ENCODE measurements at places on chromosomes 2 and 18.

GRCh38 chr2:120678926-120679325 is 56.7 kb upstream of the GLI2 start:
- DNase-seq = no peak

DNA sequence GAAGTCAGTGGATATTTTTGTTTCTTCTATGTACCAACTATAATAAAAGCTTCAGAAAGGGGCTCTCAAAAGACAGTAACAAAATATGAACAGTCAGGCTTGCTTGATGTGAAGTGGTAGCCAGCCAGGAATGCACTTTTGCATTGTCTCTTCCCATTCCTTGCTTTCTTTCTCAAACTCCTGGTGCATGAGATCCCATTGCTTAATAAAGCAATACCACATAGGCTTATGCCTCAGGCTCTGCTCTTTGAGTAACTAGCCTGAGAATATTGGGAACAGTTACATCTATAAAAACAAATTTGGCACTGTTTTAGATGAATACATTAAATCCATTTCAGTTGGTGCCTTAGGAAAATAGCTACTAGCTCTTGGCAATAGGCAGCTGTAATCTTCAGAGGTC is 62.6 kb upstream of the ST6GAL2 start:
- no peak for DNase-seq

- no peak for DNase-seq
Measured at GRCh38 chr2:150978053-150978452, 283.6 kb downstream of the RBM43 start.

- peak; percentile 77 for DNase-seq
Measured at GRCh38 chr2:43133708-43134570, 92.5 kb downstream of the ZFP36L2 start.

GRCh38 chr2:160836755-160837154 is 323.5 kb upstream of the TANK start:
- no peak for DNase-seq

DNA sequence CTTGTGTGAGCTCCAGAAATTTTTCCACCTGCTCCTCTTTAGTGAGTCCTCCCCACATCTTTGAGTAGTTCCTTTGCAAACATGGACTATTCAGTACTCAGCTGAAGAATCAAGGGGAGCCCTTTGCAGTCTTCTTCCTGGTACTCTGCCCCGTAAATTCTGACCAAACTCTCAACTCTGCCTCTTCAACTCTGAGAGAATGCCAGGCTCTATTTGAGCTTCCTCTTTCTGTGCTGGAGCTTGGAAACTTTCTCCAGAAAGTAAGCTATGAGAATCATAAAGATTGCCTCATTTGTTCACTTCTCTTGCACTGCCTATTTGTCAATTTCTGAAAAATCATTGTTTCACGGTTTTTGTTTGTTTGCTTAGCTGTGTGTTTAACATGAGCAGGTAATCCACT is 7.4 kb upstream of the STAT4 start:
- DNase-seq = no peak

DNA sequence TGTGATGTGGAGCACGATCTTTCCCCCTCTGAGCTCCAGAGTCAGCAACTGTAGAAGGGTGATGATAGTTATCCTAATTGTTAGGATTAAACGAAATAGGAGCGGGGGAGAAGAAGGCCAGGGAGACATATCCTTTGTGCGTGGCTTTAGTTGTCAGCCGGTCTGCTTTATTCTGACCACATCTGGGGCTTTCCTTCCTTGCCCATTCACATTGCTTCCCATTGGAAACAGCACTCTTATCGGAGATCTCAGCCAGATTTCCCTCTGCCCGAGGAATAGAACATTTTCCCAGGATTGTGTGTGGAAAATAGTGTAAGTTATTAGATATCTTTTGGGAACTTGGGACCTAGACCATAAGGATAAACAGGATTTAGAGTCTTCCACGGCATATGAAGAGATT is 1.5 kb downstream of the RALB start:
- DNase-seq = no peak

- DNase-seq = no peak
Measured at GRCh38 chr18:21747268-21747667, 6.7 kb downstream of the MIB1 start.

- DNase-seq = peak; percentile 45
Measured at GRCh38 chr2:173048897-173049661, 26.6 kb upstream of the MAP3K20 start.

DNA sequence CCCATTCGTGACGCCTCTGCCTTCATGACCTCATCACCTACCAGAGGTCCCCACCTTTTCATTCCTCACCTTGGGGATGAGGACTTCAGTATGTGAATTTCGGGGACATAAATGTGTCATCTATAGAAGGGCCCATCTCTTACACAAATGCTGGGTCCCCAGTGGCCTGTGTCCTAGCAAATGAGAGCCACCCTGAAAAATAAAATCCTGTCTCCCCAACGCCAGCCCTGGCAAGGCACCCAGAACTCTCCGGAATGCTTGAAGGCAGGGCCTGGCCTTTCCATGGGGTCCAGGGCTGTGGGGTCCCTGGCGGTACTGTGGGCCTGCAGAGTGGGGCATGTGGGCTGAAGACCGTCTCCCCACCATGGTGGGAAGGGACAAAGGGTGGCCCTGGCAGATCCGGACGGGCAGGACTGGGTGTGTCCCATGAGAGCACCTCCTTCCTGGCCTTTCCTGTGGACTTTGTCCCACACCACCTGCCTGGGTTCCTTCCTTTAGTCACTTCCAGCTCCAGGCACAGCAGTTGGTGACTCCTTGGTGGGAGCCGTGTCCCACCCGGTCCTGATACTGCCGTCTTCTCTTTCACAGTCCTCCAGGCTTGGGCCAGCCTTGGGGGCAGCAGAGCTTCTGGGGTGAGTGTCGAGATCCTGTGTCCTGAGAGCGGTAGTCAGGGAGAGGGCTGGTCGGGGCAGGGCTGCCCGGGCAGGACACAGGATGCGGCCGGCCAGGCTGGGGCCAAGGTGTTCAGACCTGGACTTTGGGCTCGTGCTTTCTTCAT is 18.6 kb downstream of the CAPN10 start:
- DNase-seq = peak; percentile 25

GRCh38 chr2:68974251-68974650 is at the start of gene GKN1:
Gene GKN1, plus strand, starts transcription at chr2:68974636. Its CDS starts 42 bp downstream, at chr2:68974678.
- no peak for DNase-seq

DNA sequence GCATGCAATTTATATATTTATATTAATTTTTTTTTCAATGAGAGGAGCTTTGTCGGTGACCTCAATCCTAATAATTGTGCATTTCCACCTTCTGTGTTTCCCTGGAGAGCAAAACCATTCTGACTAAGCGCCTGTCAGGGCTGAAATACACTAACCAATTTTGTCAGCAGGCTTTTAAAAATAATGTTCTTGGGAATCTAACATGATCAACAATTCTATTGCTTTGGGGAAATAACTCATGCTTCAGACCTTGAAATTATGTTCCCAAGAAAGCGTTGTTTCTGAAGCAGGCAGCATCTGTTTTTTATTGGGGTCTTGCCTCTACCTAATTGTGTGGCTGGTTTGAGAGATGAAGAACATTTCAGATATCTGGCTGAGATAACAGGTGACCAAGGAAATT is 129.1 kb upstream of the ALKAL2 start:
- no peak for DNase-seq

DNA sequence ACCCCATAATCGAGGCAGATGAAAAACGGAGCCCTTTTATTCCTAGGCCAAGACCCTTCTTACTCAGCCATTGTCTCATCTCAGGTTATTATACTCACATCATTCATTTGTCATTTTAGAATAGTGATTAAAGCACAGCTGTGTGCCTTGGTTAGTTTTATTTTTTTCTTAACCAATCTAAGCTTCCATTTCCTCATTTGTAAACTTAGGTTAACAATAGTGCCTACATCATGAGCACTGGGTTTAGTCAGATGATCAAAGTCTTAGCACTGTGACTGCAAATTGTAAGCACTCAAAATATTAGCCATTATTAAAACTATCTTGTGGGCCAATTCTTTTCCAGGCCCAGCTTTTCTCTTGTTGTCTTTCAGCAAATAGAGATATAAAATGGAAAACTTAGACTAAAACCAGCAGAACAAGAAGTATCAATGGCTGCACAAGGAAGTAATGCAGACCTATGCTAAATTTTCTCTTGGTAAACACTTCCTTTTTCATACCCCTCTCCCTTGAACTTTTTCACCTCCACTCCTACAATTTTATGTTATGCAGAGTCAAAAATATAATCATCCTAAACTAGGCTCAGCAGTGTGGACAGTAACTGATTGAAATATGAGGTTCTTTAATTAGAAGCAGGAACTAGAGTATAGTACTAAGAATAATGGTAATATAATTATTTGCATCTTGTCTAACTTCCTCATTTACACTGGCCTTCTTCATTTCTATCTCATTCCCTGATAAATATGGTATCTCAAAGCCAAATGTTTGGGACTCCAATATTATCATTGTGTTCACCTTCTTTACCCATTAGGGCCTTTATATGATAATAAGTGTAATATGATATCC is 21.5 kb upstream of the GALNT3 start:
- no peak for DNase-seq

DNA sequence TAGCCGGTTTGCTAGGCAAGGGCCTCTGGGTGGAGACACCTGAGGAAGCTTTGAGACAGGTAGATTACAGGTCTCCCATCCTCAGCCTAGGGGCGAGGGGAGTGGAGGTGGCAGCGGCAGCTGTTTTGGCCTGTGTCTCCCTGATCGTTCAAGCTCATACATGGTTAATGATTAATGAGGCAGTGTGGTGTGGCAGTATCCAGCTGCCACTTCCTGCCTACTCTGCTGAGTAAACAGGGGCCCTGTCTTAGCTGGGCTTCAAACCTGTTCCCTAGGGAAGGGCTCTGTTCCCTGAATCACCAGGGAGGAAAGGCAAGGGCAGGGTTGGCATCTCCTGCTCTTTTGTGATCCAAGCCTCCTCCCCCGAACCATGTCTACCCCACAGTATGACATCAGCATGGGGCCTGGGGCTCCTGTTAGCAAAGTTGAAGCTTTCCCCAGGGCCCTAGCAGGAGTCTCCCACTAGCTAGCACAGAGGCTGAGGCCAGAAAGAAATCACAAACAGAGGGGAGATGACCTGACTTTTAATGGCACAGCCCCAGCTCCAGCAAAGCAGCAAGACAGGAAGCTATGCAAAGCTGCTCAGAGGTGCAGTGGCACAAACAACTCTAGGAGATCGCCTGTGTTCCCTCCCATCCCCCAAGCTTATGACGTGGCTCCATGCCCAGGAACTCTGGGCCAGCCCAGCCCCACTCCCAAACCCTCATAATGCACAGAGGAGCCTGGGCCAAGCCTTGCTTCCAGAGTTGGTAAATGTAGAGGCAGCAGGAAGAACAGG is 3.7 kb upstream of the TUBA4B start:
- DNase-seq = peak; percentile 51

DNA sequence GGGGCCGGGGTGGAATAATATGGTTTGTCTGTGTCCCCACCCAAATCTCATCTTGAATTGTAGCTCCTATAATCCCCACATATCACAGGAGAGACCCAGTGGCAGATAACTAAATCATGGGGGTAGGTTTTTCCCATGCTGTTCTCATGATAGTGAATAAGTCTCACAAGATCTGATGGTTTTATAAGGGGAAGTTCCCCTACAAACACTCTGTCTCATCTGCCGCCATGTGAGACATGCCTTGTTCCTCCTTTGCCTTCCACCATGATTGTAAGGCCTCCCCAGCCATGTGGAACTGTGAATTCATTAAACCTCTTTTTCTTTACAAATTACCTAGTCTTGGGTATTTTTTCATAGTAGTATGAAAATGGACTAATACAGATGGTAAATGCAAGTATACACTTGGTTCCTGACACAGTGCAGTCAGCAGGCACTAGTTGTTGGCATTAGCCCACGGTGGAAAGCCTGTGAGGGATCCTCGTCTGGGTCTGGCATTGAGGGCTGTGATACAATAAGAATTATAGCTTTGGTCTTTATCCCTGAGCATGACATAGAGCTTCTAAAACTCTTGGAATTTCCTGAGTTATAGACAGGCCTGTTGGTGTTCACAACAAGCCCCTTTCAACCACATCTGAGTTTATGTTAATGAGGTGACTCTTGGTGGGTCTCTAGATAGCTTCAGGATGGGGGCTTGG is 135.8 kb downstream of the CABLES1 start:
- DNase-seq = no peak

GRCh38 chr2:11678306-11678960 is 8.4 kb upstream of the NTSR2 start:
- DNase-seq = peak; percentile 20

GRCh38 chr2:207801259-207801658 is 31.6 kb upstream of the FZD5 start:
- DNase-seq = no peak

GRCh38 chr2:20467789-20468548 is 21.1 kb downstream of the RHOB start:
- DNase-seq = no peak

- no peak for DNase-seq
Measured at GRCh38 chr2:71934595-71935261, 212.9 kb downstream of the CYP26B1 start.

DNA sequence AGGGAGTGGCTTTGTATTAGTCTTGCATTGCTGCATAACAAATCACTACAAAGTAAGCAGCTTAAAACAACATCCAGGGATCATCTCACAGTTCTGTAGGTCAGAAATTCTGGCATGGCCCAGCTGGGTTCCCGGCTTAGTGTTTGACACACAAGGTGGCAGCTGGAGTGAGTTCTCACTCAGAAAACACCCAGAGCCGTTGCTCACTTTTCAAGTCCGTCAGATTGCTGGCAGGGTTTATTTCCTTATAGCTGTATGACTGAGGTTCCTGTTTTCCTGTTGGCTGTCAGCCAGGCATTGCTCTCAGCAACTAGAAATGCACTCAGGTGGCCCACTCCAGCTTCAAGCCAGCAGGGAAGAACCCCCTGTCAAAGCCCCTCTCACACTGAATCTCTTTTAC is 324.1 kb downstream of the CCDC178 start:
- no peak for DNase-seq

DNA sequence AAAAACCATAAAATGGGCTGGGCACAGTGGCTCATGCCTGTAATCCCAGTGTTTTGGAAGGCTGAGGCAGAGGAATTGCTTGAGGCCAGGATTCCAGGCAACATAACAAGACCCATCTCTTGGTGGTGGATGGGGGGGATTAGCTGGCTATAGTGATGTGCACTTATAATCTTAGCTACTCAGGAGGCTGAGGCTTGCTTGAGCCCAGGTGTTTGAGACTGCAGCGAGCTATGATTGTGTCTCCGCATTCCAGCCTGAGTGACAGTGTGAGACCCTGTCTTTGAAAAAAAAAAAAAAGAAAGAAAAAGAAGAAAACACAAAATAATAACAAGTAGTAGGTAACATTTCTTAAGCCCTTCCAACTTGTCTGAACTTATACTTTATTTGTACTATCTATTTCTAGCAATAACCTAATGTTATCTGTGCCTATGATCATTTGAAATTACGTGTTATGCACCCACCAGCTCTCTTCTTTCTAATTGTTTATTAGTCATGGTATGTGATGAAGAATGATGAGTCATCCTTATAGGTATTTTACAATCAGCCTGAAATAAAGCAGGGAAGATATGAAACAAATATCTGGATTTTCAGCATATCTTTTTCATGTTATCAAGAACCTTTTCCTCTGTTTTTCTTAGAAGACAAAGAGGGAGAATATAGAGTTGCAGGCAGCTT is 129.3 kb upstream of the UNC80 start:
- DNase-seq = no peak

- no peak for DNase-seq
Measured at GRCh38 chr2:182649316-182649715, 66.7 kb upstream of the DNAJC10 start.

GRCh38 chr2:149544692-149545091 is 42.9 kb downstream of the MMADHC start:
- DNase-seq = no peak

Data from activated T-cell treated with anti-CD3 and anti-CD28 coated beads, Interleukin-2, amount 50 U/mL, for 24 hours (primary cell).